ENCODE measurements at places on chromosomes 6 and 20.
A peak's percentile ranks its signal among the peaks of the same experiment; 100 is the strongest.

GRCh38 chr6:33091957-33092356, 16.2 kb downstream of the HLA-DPB1 start:
- peak; percentile 13 for DNase-seq

DNA sequence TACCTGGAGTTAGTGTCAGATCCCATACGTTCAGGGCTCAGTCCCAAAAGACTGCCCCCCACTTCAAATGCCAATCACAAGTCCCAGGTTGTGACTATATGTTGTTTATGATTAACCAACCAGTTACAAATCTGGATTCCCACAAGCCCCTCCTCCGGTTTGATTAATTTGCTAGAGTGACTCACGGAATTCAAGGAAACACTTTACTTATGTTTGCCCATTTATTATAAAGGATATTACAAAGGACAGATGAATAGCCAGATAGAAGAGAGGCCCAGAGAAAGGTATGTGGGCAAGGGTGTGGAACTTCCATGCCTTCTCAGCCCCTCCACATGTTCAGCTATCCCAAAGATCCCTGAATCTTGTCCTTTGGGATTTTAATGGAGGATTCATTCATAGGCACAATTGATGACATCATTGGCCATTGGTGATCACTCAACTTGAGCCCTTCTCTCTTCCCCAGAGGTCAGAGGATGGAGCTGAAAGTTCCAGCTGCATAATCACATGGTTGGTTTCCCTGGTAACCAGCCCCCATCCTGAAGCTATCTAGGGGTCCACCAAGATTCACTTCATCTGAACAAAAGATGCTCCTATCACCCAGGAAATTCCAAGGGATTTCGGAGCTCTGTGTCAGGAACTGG, 2.0 kb downstream of the ECT2L start:
- DNase-seq: no peak

DNA sequence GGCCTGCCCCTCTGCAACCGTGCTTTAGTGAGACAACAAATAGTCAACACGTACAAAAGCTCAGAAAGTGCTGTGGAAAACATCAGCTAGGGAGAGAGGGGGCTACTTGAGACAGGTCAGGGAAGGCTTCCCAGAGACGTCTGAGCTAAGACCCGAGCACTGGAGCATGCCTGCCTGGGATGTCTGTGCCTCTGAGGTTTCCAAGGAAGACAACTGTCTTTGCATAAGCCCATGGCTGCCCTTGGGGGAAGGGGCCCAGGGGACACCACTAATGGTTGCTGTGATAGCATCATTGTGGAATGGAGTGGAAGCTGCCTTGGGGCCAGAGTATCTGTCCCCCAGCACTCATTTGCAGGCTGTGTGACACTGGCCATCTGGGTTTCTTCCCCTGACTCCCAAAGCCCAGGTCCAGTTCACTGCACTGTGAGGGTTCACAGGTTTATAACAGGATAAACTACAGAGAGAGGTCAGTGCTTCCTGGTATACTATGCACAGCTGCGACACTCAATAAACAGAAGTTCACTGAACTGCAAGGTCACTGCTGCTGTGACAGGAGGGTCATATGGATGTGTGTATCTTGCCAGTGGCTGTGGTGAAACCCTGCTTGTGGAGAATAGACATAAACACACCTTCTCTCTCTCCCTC, 1.5 kb upstream of the ARFGEF2 start:
- no peak for DNase-seq

DNA sequence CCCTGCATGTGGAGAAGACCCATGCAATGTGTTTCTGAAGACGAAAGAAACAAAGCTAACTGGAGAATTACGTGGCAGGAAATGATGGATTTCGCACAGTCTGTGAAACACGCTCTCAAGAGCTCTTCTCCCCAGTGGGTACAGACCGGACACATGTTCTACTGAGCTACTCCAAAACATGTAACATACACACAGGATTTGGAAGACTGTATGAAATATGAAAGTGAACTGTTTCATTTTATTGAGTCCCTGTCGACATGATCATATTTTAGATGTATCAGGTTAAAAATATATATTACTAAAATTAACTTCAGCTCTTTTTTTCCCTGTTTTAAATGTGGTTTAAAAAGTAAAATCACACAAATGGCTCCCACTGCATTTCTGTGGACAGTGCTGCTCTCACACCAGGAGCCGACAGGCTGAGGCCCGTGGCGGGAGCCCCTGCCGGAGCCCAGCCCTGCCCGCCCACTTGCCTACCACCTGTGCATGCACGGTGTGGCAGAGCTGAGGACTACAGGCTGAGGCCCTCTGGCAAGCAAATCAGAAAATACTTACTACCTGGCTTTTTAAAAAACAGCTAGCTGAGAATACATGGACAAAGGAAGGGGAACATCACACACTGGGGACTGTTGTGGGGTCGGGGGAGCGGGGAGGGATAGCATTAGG, 58.9 kb upstream of the NXT1 start:
- no peak for DNase-seq

GRCh38 chr20:44642203-44643153, 9.0 kb downstream of the ADA start:
- DNase-seq: no peak

DNA sequence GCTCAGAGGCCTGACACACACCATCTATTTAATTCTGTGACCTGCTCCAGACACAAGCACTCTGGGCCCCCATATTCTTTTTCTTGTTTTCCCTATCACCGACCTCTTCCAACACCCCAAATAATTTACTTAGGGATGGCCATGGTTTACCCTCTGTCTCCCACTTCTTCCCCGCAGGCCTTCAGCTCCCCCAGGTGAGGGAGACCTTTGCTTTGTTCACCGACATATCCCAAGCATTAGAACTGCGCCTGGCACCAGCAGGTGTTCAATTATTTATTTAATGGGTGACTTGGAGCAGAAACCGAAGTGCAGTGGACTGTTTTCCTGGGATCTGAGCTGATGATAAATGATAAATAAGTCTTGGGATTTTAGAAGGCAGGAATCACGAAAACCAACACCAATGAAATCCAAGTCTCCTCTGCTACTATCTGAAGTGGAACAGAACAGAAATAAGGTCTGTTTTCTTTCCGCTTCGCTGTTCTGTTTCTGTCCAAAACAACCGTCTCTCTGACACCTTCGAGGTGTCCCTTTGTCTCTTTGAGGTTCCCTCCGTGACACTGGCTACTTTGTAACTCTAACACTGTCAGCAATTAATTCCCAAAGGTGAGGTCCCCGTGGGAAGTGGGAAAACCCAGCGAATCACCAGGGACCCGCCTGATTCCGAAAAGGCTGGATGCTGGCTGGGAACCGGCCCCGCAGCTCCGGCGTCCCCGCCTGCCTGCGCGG, 1.1 kb upstream of the RIN2 start:
- no peak for DNase-seq

GRCh38 chr20:4160761-4161305, 145.5 kb upstream of the RNF24 start:
- peak; percentile 29 for DNase-seq

DNA sequence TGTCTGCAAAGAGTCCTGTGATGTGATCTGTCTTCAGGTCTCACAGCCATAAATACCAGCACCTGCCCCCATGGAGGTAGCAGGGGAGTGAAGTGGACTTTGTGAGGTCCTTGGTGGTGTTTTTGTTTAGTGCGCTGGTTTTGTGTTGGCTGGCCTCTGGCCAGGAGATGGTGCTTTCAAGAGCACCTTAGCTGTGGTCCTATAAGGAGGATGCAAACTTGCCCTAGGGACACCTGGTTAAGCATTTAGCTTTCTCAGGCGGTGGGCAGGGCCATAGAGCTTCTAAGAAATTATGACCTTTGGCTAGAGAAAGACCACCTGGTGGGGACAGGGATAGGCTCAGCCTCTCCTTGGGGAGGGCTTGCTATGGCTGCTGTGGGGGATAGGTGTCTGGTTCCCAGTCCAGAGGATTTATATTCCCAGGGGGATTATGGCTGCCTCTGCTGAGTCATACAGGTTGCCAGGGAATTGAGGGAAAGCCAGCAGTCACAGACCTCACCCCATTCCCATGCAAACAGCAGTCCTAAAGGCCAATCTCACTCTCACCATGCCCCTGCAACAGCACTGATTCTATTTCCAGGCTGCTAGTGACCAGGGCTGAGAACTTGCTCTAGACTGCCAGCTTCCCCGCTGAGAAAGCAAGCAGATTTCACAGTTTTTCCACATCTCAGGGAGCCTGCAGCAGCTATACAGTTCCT, 259.3 kb downstream of the TFAP2B start:
- DNase-seq: no peak

DNA sequence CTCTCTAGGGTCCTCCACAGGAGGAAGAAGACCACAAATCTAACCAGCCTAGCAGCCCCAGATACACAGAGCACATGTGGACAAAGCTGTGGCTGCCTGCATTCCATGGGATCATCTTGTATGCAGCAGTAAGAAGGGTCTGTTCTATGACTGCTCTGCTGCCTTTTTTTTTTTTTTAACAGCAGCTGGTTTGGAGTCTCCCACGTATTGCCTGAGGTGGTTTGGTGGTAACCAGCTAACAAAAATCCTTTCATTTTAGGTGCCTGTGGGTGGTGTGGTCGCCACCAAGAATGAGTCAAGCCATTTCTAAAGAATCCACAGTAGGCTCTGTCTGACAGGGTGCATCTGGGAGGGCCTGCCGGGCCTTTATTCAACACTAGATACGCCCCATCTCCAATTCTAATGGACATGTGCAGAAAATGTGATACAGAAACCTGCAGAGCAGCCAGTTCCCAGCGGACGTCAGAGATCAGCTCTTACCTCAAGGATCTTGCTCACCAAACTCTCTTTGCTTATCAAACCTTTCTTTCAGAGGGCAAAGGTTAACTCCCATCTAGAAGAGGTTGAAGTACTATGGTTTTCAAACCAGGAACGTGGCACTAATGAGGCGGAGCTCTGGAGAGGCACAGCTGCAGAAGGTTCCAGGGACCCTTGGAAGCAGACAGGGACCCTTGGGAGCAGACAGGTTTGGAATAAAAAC, 32.0 kb downstream of the GNAS-AS1 start:
- no peak for DNase-seq

- no peak for DNase-seq
These were observed 621.8 kb downstream of the CDH26 start for GRCh38 chr20:60579941-60580515.

- DNase-seq: no peak
These were observed 604.7 kb upstream of the CITED2 start for GRCh38 chr6:139979021-139979725.

- DNase-seq: peak; percentile 42
These were observed 936 bp downstream of the ZDHHC14 start for GRCh38 chr6:157381631-157382621.

DNA sequence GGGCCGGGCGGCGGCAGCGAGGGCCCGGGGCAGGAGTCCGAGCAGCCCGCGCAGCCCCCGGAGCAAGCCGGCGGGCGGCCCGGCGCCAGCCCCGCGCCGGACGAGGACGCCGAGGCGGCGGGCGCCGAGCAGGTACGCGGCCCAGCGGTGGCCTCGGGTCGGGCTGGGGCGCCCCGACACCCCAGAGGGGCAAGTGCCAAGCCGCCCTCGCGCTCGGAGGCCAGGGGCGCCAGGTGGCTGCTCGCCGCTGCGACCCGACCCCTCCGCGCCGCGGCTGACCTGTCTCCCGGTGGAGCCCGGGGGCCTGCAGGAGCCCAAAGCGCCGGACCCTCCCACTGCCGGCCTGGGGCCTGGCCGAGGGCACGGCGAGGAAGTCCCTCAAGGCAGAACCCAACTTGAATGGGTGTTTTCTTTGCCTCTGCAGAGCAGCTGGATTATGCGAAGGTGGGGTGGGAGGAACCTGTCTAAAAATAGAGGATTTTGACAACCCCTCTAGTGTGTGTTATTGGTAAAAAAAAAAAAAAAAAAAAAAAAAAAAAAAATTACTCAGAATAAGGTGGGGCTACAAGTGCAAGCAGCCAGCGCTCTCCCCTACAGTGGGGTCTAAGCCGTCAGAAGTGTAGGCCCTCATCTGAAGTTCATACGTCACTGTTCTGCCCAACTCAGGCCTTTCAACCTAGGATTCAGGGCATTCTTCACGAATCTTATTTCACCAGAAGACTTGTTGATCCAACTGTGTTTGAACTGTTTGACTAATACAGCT, 609 bp downstream of the OGFRL1 start:
- no peak for DNase-seq

DNA sequence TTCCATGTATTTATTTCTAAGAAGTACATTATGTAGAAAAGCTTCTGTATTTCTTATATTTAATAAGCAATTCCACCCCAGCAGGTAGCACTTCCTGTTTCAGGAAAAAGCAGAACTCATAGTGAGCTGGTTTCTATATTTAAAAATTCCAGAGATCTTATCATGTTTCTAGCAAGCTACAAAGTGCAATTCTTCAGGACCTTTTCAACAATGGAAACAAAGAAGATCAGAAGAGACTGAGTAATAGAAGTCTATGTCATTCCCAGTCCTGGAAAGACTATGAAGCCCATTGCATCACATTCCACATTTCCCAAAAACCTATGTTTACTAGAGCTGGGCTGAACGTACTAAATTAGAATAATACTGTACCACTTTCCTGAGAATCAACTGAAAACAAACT, 302.6 kb upstream of the NRSN1 start:
- no peak for DNase-seq

DNA sequence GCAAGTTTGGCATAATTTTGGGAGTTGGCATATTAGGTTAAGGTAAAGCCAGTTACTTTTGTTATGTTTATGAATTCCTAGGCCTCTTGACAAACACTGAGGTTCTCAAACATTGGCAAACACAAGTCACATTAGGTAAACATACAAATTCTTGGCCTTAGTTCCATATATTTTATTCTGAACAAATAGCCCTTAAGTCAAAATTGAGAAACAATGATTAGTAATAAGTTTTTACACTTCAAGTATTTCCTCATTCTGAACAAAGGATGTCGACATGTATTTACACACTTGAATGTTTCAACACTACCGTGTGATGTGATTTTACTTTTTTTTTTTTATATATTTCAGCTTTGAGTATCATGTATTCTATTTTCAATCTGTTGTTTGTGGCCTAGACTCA, 3.8 kb upstream of the ECHDC1 start:
- DNase-seq: no peak

DNA sequence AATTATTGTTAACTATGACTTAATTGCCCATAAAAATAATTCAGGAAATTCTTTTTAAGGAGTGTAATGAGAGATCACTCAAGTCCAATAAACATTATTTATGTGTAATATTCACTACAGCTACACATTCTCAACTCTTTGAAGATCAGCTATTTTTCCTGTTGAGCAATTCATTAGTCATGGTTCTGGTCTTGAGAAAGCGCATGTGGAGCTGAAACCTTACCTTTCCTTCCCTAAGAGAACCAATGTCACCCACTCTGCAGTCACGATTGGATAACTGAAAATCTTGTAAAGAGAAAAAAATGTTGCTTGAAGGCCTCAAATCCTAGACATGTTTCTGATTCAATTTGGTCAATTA, 736.9 kb upstream of the MARCKS start:
- no peak for DNase-seq

All from T-helper 22 cell (primary cell).